Urothelium cell line (cell line): ENCODE measurements at places on chromosomes 16 and 17.

DNA sequence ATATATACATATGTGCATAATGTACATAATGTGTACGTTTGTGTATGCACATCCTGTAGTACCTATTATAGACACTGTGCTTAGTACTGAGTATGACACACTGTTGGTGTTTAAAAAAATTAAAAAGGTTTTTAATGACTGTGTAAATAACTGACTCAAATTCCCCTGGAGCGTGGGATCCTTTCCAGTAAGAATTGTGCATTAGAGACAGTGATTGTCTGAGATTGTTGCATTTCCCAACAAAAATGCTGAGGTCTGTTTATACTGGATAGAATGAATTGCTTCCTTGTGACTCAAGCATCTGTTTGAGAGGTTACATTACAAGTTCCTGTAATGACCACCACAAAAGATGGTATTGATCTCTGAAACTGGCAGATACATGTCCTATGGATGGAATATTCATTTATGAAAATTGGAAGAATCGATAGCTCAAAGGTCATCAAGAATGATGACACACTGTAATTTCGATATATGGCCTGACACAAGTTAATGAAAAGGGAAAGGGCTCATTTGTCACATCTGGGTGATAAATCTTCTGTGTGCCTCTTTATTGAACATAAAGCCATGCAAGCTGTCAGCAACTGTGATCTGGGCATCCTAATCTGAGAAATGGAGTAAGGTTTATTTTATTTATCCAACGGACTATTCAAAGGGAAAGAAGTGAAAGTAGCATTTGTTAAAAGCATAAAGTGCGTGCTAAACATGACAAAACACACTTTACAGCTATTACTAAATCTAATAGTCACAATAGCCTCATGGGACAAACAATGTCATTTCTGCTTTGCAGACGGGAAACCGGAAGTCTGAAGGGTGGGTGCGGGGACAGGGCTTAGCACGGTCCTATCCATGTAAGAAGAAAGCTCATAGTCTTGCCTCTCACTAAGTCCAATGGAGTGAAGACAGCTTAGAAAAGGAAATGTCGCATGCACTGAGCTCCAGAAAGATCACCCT is 228.8 kb downstream of the CDH11 start:
- peak; percentile 32 for DNase-seq

GRCh38 chr16:65743558-65743957 is 621.7 kb upstream of the CDH11 start:
- no peak for DNase-seq

DNA sequence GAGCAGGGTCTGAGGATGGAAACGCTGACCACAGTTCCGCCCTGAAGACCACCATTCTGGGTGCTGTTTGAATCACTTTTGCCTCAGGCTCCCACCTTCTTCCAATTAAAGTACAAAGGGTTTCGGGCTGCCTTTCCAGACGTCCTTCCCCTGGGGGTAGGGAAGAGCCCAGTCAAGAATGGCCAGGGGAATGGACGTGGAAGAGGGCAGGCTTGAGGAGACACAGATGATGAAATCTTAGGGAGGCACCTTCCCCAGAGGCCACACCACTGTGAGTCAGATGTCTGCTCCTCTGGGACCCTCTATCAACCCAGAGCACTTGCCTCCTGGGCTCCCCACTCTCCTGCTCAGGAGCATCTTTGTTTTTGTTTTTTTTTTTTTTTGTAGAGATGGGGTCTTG is 27.5 kb upstream of the MTSS2 start:
- DNase-seq, result no peak

DNA sequence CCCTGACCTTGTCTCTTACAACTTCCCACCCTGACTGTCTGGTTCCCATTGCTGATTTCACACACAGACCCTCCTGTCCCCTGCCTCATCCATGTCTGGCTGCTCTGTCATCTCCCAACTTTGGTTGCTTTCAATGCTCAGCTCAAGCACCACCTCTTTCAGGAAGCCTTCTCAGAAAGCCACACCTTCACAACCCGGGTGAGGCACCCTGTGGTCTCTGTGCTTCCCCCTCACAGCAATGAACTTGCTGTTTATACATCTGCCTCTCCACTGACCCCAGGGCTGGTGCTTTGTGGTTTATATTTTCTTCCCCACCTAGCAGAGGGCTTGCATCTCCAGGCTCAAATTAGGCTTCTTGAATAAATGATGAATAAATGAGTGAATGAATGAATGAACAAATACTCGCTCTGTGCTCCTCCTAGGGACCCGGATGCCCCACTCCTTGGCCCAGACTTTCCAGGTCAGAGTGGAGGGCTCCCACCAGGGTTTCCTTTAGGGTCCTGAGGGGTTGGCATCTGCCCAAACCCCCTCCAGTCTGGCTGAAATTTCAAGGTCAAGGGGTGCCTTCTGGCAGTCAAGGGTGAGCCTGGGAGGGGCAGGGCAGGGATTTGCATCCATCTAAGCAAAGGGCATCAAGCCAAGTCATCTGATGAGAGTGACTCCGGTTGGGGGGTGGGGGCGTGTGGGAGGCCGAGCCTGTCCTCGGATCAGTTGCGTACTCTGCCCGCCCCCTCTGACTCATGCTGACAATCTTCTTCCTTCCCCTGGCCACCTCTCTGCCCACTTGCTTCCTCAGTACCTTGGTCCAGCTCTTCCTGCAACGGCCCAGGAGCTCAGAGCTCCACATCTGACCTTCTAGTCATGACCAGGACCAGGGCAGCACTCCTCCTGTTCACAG is at the start of gene ITGAX:
Gene ITGAX (plus strand): TSS at position 783 of the 898 bp plus-strand sequence. CDS start 79 bp downstream, at position 862.
- DNase-seq, result peak; percentile 79

- DNase-seq, result no peak
These were observed 83.4 kb upstream of the ZFHX3 start for GRCh38 chr16:73131156-73131862.

- no peak for DNase-seq
These were observed 497 bp downstream of the BCL7C start for GRCh38 chr16:30893417-30893743.

DNA sequence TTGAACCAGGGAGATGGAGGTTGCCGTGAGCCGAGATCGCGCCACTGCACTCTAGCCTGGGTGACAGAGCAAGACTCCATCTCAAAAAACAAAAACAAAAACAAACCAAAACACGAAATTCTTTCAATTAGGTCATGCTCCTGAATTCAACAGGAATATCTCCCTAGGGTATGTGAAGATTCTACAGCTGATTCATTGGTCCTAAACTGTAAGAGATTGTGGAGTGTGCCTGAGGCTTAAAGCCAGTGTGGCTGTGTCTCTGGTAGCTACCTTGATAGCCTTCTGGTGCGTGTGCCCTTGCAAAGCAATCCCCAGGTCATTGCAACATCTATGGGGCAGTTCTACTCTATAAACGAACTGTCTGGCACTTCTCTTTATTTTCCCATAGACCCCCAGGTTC is 48.4 kb downstream of the USP43 start:
- no peak for DNase-seq

DNA sequence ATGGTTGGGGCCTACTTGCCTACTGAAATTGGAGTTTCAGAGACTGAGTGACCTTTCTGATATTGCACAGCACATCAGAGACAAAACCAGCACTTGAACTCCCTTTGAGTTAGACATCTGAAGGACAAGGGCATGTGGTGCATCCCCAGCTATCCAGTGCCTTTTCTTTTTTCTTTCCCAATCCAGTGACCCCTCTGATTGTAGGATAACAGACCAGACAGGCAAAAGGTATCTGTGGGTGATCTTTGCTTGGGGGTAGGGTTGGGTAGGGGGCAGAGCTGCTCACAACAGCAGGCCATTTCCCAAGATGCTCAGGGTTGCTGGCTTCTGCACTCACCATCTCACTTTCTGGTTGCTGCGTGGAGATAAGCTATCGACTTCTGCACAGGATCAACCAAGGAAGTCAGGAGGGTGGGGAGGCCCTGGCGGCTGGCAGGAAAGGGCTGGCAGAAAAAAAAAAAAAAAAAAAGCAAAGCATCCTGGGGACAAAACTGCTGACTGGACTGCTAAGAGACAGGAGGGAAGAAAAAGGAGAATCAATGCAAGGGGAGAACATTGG is 42.2 kb downstream of the HOXB1 start:
- DNase-seq, result no peak

DNA sequence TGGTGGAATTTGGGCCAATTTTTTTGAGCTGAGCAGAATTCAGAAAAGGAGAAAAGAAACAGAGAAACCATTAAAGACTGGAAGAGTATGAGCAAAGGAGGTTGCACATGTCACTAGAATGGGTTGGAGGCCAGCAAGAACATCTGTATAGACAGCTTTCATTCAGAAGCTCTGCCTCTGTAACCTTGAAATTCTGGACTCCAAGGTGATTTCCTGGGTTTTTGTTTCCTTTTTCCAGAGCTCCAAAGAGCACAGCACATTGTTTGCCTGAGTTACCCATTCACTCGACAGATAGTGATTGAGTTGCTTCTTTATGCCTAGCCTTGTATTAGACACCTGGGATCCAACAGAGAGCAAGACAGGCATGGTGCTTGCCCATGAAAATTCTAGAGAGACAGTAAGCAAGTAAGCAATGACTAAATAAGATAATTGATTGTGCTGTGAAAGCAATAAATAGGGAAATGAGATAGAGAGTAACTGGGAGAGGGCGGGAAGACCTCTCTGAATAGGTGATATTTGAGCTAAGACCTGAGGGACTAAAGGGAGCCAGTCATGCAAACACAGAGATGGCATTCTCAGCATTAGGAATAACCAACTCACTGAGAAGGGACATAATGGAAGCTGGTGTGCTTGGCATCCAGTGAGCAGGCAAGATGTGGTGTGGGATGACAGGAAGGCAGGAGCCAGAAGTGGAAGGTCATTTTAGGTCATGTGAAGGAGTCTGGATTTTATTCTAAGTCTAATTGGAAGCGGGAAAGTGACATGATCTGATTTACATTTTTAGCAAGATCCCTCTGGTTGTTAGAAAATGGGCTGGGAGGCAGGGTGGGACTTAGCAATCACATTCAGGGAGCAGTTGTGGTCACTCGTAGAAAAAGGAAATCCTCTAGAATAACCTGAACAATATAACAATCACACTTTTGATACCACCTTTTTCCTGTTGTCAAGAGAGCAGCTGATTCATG is 197.5 kb downstream of the HS3ST3A1 start:
- no peak for DNase-seq

- DNase-seq, result no peak
These were observed 25.0 kb downstream of the NXN start for GRCh38 chr17:954431-955164.

- no peak for DNase-seq
These were observed 18.1 kb downstream of the MAP3K14 start for GRCh38 chr17:45298546-45299285.
